CD4-positive, CD25-positive, alpha-beta regulatory T cell (primary cell): ENCODE measurements at places on chromosomes 1 and 21.

GRCh38 chr1:31906557-31906956, 31.6 kb downstream of the PTP4A2 start:
- no peak for DNase-seq

DNA sequence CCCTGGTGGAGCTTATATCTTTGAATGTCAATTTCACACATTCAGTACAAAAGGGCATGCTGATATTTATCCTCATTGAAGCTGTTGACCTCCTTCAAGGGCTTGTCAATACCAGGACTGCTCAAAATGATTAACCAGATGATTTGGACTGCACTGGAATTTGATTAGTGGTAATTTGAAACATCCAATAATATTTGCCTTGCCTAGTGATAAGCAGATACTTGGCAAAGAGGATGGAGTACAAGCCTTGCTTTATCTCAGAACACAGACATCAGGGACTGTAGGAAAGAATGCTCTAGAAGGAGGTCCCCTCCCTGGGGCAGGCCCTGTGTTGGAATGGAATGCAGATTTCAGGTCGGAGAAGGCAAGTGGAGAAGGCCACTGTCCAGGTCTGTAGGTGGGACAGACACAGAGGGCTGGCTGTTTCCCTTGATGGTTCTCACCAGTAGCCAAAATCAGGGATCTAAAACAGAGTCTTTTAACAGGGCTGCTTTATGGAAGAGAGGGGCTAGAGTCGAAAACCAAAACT, 64.8 kb upstream of the ZNF648 start:
- DNase-seq, result no peak

DNA sequence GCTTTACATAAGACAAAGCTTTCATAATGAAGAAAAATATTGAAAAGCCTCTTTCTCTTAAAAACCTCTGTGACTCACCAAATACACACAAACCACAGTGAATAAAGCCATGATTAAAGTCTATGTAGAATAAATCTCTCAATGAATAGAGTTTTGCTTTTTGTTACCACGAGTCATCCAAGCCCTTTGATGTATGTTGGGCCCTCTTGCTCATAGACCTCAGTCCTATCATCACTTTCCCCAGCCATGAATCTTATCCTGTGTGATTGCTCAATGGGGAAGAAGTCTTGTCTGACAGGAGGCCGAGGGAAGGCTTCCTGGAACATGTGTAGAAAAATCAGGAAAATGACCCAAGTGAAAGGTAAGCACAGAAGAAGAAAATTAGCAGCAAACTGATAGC, 60.8 kb downstream of the NGF start:
- DNase-seq, result no peak

DNA sequence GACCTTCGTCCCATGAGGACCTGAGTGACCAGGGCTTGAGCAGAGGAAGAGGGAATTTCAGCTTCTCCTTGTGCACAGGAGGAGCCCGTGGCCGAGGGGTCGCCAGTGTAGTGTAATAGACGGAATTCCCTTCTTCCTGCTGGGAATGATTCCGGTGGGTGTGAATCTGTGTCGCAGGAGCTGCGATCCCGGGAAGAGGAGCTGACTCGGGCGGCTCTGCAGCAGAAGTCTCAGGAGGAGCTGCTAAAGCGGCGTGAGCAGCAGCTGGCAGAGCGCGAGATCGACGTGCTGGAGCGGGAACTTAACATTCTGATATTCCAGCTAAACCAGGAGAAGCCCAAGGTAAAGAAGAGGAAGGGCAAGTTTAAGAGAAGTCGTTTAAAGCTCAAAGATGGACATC, 34.4 kb downstream of the MAP3K21 start:
- no peak for DNase-seq

GRCh38 chr1:116908820-116909511, 750 bp upstream of the PTGFRN start:
- DNase-seq, result no peak

- no peak for DNase-seq
Measured at GRCh38 chr1:213380865-213381264, 329.8 kb downstream of the RPS6KC1 start.

- no peak for DNase-seq
Measured at GRCh38 chr1:245188403-245188802, 33.6 kb downstream of the KIF26B start.

DNA sequence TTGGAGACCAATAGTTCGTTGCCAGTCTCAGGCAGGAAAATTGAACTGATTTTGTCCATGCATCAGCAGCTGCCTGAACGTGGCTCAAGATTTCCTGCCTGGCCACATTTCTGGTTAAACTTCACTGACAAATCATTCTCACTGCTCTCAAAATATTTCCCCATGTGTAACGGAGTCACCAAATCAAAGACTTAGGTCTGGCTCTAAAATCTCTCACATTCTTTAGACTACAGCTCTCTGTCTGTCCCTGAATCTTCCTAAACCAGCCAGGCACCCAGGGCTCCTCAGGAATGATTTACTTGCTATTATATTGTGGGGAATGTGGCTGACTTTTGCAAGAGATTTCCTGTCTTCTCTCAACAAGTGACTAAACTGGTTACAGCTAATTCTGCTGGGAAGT, 49.2 kb upstream of the GJA8 start:
- no peak for DNase-seq

DNA sequence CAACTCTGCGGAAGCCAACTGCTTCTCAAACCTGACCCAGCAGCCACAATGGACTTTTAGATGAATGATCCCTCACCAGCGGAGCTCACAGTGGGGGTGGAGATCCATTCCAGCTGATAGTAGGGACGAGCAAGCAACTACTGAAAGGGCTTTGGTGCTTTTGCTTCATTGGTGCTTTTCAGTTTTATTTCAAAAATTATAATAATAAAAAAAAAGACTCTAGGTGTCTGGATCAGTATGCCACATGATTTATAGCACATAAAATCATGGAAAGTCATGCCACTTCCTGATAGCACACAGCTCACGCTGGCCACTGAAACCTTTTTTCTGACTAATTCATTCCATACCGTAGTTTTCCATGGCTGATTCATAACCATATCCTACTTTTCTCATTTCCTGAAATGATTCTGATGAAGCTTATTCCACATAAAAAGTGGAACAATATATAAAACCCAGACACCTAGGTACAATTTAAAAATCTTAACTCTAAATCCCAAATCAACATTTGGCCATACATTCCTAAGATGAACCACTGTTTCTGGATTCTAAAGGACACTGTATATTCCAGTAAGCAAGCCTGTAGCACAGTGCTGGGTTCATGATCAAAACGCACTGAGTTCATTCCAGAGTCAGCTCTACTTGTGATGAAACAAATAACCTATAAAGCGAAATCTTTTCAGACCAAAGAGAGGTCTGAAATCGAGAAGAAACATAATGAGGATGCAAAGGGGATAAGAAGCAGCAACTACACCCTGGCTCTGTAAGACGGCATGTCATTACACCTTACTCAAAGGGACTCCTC, 41.3 kb upstream of the KCNE1 start:
- no peak for DNase-seq

GRCh38 chr1:219555031-219555692, 57.7 kb downstream of the ZC3H11B start:
- DNase-seq, result no peak

DNA sequence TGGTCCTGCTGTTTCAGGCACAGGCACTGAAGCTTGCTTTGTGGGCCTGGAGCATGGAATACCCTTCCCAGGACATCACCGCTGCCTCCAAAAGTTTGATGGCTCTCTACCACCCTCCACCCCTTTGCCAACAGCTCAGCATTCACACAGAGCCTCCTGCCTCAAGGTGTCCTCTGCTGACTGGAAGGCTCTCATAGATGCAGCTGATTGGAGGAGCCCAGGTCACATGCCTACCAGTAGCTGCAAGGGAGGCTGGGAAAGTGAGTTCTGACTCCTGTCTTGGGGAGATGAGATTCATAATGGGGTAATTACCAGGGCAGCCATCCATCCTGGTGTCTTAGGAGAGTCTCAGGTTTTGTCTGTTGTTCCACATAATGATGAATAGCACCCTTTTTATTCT, 124.8 kb upstream of the GRIK3 start:
- peak; percentile 3 for DNase-seq

DNA sequence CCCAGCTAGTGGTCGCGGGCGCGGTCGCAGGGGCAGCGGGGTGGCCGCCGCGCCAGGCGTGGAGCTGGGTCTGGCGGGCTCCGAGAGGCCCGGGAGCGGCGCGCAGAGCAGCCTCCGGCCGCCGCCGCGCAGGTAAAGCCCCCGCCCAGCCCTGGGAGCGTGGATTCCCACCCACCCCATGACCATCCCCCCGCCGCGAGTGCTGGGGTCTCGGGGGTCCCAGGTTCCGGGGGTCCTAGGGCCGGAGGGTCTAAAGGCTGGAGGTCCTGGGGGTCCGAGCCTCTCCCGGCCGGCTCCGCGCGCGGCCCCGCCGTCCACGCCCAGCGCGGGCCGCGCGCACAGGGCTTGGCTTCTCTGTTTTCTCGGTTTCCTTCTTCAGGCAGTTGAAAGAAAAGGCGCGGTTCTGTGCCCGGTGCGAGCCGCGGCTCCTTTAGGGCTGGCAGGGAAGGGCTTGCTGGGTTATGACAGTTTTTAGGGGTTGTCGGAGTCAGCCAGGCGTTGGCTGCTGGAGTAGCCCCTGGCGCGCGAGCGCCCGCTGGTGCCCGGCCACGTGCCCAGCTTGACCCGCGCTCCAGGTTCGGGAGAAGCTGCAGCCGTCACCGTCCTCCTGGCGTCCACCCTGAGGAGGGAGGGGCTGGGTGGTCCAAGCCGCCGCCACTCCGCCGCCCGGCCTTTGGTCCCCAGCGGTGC, 359 bp downstream of the LRRC3 start:
- no peak for DNase-seq

GRCh38 chr1:52769346-52770033, 43.2 kb downstream of the ZYG11B start:
- no peak for DNase-seq

- DNase-seq, result no peak
Measured at GRCh38 chr1:58849551-58849950, 65.7 kb upstream of the JUN start.

GRCh38 chr1:119943216-119943615, 46.9 kb upstream of the ADAM30 start:
- no peak for DNase-seq

DNA sequence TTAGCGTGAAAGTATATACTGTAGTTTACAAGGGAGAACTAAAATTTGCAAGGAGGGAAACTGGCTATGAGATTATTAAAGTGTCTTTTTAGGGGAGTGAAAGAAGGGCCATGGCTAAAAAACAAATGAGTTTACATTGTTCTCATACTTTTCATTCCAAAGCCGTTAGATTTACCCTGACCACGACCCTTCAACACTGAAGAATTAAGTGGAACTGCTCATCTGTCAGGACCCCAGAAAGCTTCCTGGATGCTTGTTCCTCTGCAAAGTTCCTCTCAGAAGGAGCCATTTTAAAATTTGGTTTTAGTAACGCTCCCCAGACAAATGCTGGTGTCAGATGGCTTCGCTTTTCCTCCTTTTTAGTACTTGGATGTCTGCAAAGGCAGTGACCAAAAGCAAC, 82.7 kb upstream of the ZBTB18 start:
- no peak for DNase-seq

DNA sequence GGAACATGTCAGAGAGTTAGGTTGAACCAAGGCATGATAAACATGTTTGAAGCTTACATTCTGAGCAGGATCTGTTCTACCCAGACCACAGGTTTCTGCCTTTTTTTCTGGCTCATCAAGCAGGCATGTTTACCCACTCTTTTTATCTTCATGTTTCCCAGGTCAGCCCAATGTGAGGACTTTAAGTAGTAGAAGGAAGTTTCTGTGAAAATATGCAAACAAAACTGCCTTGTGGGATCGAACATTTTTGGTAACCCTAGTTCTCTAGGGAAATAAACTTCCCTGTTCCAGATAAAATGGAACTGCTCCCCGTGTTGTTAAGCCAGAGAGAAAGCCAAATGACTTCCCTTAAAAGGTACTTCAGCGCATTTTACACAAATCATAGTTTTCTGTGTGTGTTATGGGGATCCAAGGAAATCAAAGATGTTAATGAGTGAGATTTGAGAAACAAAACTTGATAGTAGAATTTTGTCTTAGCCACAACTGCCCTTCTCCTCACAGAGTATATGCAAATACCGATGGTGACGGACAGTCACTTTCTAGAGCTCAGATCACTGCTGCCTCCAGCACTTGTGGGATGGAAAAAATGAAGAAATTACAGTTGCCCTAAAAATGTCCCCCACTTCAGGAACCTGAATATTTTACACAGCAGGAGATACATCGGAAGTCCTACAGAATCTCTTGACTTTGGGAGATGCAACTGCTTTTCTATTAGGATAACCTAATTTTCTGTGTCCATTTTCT, 765 bp upstream of the HIPK1 start:
- no peak for DNase-seq

DNA sequence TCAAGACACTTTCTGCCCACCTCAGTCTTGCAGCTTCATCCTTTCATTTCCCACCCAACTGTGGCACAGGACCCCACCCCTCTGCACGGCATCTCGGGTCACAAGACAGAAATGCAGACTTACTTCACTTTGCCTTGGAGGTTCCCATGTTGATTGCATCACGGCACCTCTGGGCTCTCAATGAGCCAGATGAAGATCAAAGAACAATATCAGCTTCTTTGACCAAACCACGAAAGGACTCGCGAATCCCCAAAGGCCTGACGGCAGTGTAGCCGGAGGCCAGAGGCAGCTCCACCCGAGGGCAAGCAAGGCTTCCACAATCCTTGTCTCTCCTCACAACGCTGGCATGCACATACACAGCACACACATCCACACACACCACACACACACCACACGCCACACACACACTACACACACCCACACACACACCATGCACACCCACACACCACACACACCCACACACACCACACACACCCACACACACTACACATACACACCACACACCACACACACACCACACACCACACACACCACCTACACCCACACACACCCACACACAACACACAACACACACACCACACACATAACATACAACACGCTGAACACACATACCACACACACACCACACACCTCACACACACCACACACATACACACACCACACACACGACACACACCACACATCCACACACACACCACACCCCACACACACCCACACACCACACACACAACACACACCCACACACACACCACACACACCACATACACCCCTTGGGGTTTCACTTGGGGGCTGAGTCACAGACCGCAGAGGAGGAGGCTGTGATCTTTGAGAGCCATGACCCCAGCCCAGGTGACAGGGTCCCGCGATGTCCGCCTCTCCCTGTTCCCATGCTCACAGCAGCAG, 35.8 kb downstream of the UBASH3A start:
- peak; percentile 34 for DNase-seq

GRCh38 chr1:79617777-79618176, 611.2 kb upstream of the ADGRL4 start:
- DNase-seq, result no peak

- DNase-seq, result no peak
Measured at GRCh38 chr1:77283701-77284425, 2.0 kb downstream of the AK5 start.

DNA sequence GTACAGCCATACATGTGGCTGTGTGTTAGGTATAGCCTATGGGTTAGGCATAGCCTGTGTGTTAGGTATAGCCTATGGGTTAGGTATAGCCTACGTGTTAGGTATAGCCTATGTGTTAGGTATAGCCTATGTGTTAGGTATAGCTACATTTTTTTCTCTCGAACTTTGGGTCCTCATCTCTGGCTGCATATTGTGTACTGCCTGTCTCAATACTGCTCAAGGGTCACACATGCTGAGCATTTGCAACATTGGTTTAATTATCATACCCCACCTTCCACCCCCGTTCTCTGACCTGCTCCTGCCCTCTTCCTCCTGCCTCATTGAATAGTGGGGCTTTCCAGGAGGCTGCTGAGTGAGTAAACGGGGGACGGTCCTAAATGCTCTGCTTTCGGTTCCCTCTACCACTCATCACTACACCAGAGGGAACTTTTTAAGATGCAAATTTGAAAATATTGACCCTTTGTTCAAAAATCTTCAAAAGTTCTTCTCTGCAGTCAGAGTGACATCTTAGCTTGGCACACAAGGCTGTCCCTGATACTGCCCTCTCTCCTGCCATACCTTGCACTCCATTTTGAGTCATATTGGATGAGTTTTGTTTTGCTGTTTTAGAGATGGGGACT, 17.8 kb downstream of the OR2B11 start:
- DNase-seq, result no peak
